ENCODE measurements at places on chromosomes 4 and X. TPM values are rescaled to one million over a fixed set of nuclear protein-coding genes. Genes with fewer than 3 reads are reported as not detected.

DNA sequence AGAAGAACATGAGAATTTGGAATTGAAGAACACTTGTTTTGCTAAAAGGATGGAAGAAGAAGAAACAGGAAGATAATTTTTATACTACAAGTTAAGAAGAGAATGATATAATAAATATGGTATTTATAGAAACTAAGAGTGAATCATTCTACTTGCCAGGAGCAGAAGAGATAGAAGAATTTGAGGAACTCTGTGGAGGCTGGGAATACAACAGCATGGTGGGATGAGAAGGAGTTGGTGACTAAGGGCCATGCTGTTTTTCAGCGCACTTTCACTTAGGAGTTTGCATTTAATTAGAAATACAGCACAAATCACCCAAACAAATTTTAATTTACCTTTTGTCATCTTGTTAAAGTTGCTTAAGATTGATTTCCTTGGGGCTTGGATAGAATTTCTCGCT, 20.5 kb downstream of the HADH start:
- peaks cover 2% of the 10 kb centered on the region for H3K27me3 ChIP-seq
- H3K27ac ChIP-seq = no peak overlapping the region
- DNase-seq = no peak
- H3K4me1 ChIP-seq = no peaks in the 10 kb centered on the region
- H3K4me3 ChIP-seq = no peak overlapping the region
- H3K36me3 ChIP-seq = peaks cover 13% of the 10 kb centered on the region

DNA sequence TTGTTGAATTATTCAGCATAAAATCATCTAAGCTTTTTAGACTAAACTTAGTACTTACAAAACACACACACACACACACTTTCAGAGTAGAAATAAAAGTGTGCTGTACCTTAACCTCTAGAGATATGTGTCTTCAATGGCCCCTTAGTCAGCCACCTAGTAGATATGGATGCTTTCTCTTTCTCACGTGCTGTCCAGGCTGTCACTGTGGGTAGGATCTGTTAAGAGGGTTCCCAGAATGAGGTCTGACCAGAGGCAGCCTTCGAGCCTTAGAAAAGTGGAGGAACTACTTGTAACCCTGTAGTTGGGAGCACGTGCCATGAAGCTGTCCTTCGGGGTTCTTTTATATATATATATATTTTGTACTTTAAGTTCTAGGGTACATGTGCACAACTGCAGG, 117.9 kb downstream of the COL4A5 start:
- no peak for DNase-seq
- no peaks in the 10 kb centered on the region for H3K36me3 ChIP-seq
- no peaks in the 10 kb centered on the region for H3K27me3 ChIP-seq
- no peak overlapping the region for H3K27ac ChIP-seq

DNA sequence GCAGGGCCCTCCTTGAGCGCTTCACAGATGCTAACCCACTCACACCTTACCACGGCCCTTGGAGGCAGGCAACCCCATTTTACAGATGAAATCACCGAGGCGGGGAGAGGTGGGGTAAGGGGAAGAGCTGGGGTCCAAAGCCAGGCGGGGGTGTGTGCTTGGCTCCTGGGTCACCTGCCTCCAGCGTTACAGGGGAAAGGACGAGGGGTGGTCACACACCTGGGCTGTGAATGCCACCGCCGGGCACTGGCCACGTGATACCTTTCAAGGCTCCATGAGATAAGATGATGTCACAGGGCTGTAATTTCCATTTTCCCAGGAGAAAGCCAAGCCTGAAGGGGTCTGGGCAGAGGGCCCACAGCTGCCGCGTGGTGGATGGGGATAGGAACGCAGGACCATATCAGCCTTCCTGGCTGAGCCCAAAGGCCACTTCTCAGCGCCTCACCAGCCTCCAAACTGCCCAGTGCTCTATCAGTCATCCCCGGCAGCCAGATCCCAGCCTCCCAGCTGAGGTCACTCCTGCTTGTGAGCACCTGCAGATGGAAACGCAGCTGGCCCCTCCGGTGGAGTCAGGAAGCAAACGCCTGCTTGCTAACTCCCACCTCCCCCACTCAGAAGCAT, 62.4 kb upstream of the CRMP1 start:
- DNase-seq = peak; percentile 83
- H3K4me1 ChIP-seq = peaks cover 64% of the 10 kb centered on the region
- peak overlapping the region; percentile 96 for H3K27ac ChIP-seq
- H3K4me3 ChIP-seq = peak overlapping the region; percentile 77

NDP gene
- not detected for total RNA-seq

FAM53A gene
- 1.1 TPM for total RNA-seq

DNA sequence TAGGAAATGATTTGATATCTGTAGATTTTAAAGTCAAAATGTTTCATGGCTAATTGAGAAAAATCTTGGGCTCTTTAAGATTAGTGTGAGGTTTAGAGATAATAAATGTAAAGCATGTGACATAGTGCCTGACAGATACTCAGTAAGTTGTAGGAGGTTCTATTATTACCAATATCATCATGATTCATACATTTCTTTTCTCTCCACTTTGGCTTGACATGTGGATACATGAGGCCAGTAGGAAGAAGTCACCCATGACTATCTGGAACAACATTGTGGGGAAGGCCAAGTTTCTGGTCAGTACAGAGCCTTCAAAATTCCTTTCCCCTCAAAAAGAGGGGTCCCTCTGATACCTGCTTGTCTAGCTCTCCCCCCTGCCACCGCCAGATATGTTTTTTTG, 91.2 kb upstream of the SORBS2 start:
- no peak overlapping the region for H3K4me3 ChIP-seq
- no peak overlapping the region for H3K27ac ChIP-seq
- DNase-seq = no peak
- peaks cover 8% of the 10 kb centered on the region for H3K4me1 ChIP-seq

GRCh38 chr4:37481547-37482122, 204.5 kb downstream of the RELL1 start:
- DNase-seq = no peak
- H3K4me3 ChIP-seq = no peak overlapping the region
- no peak overlapping the region for H3K27ac ChIP-seq
- no peaks in the 10 kb centered on the region for H3K4me1 ChIP-seq
- H3K36me3 ChIP-seq = no peaks in the 10 kb centered on the region
- H3K27me3 ChIP-seq = peaks cover 2% of the 10 kb centered on the region

DNA sequence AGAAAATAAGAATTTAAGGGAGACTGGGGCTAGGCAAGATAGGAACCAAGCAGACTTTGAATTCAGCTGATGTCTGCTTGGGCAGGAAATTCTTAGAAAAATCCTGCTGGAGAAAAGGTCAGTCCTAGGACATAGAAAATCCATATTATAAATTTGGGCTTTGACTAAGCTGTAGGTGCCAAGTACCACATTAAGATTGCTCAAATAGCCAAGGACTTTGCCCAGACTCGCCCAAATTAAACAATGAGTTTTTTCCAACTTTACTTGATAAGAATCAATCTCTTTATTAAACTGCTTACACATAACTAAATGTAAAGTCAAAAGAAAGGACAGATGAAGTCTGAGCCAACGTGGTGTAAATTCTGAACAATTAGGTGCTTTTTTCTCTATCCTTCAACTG, 95.4 kb downstream of the FUNDC1 start:
- no peak overlapping the region for H3K27ac ChIP-seq
- H3K36me3 ChIP-seq = no peaks in the 10 kb centered on the region
- H3K4me3 ChIP-seq = no peak overlapping the region
- H3K27me3 ChIP-seq = no peaks in the 10 kb centered on the region
- DNase-seq = no peak
- peaks cover 1% of the 10 kb centered on the region for H3K4me1 ChIP-seq

- H3K27ac ChIP-seq = no peak overlapping the region
- no peak overlapping the region for H3K4me3 ChIP-seq
- H3K36me3 ChIP-seq = peaks cover 4% of the 10 kb centered on the region
- peaks cover 34% of the 10 kb centered on the region for H3K4me1 ChIP-seq
- no peak for DNase-seq
Measured at GRCh38 chr4:22498866-22499265, 17.0 kb downstream of the ADGRA3 start.

GRCh38 chr4:139454111-139455045, at the start of gene RAB33B:
Gene RAB33B (plus strand): TSS chr4:139454121. CDS start chr4:139454196, 75 bp downstream.
- H3K27ac ChIP-seq = peak within 1 kb of the TSS; percentile 95
- H3K36me3 ChIP-seq = peaks cover 2% of the 10 kb centered on the region
- no peaks in the 10 kb centered on the region for H3K27me3 ChIP-seq
- H3K4me1 ChIP-seq = peaks cover 15% of the 10 kb centered on the region

CENPVL3 gene
- total RNA-seq = 0.42 TPM

GRCh38 chr4:81255524-81255923, 40.5 kb upstream of the PRKG2 start:
- H3K4me3 ChIP-seq = no peak overlapping the region
- DNase-seq = no peak
- H3K36me3 ChIP-seq = no peaks in the 10 kb centered on the region

GRCh38 chr4:68338625-68339024, 11.3 kb downstream of the YTHDC1 start:
- H3K4me3 ChIP-seq = no peak overlapping the region
- H3K27me3 ChIP-seq = no peaks in the 10 kb centered on the region
- H3K27ac ChIP-seq = no peak overlapping the region
- H3K36me3 ChIP-seq = no peaks in the 10 kb centered on the region
- peaks cover 18% of the 10 kb centered on the region for H3K4me1 ChIP-seq

DNA sequence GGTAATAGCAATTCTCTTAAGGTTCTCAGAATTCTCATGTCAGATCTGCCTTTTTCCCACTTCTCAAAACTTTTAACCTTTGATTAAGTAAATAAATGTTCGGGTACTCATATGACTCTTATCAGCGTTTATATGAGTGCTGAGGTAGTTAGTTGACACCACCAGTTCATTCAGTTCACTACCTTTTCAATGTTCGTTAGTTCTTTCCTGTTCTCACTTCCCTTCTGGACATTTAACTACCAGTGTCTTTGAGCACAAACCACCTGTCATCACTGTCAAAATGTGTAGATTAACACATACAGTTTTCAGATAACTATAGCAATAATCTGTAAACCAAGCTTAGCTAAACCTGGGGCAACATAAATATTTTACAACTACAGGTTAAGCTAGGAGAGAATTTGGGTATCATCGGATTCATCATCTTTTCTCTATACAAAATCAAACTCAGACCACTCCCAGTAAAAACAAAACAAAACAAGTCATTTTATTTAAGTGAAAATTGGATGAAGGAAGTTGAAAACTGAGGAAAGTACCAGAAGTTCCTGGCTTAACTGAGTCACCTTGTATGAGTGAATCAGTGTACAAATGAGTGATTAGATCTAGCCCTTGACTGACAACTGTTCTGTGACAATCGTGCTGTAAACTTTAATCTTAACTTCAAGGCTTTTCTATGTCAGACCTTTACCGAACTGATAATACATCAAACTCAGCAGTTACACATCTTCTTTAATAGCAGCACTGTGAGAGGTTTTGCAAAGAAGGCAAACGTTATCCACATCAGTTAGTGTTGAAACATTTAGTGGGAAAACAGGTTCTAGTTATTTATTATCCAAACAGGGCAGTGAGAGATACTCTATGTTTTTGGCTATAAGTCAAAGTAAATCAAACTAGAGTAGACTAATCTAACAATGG, 41.9 kb downstream of the ARHGEF38 start:
- H3K27me3 ChIP-seq = no peaks in the 10 kb centered on the region
- no peaks in the 10 kb centered on the region for H3K4me1 ChIP-seq
- no peaks in the 10 kb centered on the region for H3K36me3 ChIP-seq
- H3K4me3 ChIP-seq = no peak overlapping the region
- no peak overlapping the region for H3K27ac ChIP-seq

- no peak overlapping the region for H3K4me3 ChIP-seq
- no peak overlapping the region for H3K27ac ChIP-seq
Measured at GRCh38 chr4:138561906-138562305, 319.8 kb upstream of the SLC7A11 start.

GRCh38 chr4:102500696-102501446, at the start of gene NFKB1:
Gene NFKB1 (plus strand): TSS chr4:102501359. CDS start chr4:102525519, 24,160 bp downstream.
- H3K4me1 ChIP-seq = peaks cover 6% of the 10 kb centered on the region
- DNase-seq = peak; percentile 49
- H3K36me3 ChIP-seq = no peaks in the 10 kb centered on the region
- peak within 1 kb of the TSS; percentile 92 for H3K4me3 ChIP-seq

- H3K4me1 ChIP-seq = peaks cover 5% of the 10 kb centered on the region
- no peak overlapping the region for H3K27ac ChIP-seq
- no peak for DNase-seq
- H3K27me3 ChIP-seq = no peaks in the 10 kb centered on the region
- no peak overlapping the region for H3K4me3 ChIP-seq
Measured at GRCh38 chr4:180134091-180134866, 2108.9 kb upstream of the TENM3 start.

KCND1 gene
- total RNA-seq = 7.2 TPM

GRCh38 chr4:138449938-138450337, 207.8 kb upstream of the SLC7A11 start:
- no peak overlapping the region for H3K27ac ChIP-seq
- no peak overlapping the region for H3K4me3 ChIP-seq
- no peaks in the 10 kb centered on the region for H3K27me3 ChIP-seq
- H3K4me1 ChIP-seq = no peaks in the 10 kb centered on the region
- no peak for DNase-seq

- no peaks in the 10 kb centered on the region for H3K4me1 ChIP-seq
- H3K27me3 ChIP-seq = peaks cover 2% of the 10 kb centered on the region
- H3K4me3 ChIP-seq = no peak overlapping the region
- H3K36me3 ChIP-seq = no peaks in the 10 kb centered on the region
- DNase-seq = no peak
Measured at GRCh38 chr4:14906805-14907204, 95.5 kb upstream of the CPEB2 start.

GPC3 gene
- 4.2 TPM for total RNA-seq

CC2D2A gene
- total RNA-seq = 13.3 TPM

DSPP gene
- not detected for total RNA-seq

All from glutamatergic neuron (in vitro differentiated cells).